ENCODE measurements at places on chromosomes 7 and 10. TPM values are rescaled to one million over a fixed set of nuclear protein-coding genes. Genes with fewer than 3 reads are reported as not detected.

DNA sequence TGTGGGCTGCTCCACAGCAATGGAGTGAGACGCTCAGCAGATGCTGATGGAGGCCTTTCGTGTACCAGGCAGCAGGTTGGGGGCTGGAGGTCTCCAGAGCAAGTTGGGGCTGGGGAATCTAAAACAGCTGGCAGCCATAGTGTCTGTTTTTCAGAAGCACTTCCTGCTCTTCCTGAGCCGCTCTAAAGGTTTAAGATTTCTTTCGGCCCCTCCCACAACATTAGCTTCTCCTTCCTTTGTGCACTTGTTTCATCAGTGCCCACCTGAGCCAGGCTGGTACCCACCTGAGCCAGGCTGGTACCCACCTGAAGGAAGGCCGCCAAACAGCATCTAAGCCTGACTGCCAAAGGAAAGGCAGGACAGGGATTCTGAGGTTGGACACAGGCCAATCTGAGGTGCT, 18.4 kb upstream of the WAPL start:
- H3K27me3 ChIP-seq, result no peaks in the 10 kb centered on the region
- H3K27ac ChIP-seq, result no peak overlapping the region
- H3K4me1 ChIP-seq, result peaks cover 5% of the 10 kb centered on the region
- H3K4me3 ChIP-seq, result no peak overlapping the region
- no peak for DNase-seq

DNA sequence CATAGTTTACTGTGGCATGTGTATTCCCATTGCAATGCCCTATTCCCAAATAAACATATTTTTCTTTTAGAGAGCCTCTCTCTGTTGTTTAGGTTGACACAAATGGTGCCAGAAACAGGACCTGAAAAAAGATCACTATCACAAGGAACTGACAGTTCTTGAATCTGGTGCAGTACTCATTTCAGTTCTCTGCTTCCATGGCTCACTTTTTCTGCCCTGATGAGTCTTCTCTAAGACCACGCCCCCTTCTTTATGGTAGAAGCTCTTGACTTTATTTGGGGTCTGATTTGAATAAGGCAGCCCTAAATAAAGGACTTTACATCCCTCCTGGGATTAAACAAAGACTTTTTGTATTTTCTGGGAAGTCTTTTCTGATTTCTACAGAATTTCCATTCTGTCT, 3.5 kb upstream of the CCDC126 start:
- peaks cover 32% of the 10 kb centered on the region for H3K4me1 ChIP-seq
- H3K4me3 ChIP-seq, result no peak overlapping the region
- H3K36me3 ChIP-seq, result no peaks in the 10 kb centered on the region
- H3K27me3 ChIP-seq, result no peaks in the 10 kb centered on the region

- H3K36me3 ChIP-seq, result no peaks in the 10 kb centered on the region
- H3K27me3 ChIP-seq, result no peaks in the 10 kb centered on the region
- peak overlapping the region; percentile 3 for H3K4me3 ChIP-seq
- peak overlapping the region; percentile 57 for H3K27ac ChIP-seq
- no peak for DNase-seq
Observed at GRCh38 chr7:69953136-69954067, 355.1 kb downstream of the AUTS2 start.

DNA sequence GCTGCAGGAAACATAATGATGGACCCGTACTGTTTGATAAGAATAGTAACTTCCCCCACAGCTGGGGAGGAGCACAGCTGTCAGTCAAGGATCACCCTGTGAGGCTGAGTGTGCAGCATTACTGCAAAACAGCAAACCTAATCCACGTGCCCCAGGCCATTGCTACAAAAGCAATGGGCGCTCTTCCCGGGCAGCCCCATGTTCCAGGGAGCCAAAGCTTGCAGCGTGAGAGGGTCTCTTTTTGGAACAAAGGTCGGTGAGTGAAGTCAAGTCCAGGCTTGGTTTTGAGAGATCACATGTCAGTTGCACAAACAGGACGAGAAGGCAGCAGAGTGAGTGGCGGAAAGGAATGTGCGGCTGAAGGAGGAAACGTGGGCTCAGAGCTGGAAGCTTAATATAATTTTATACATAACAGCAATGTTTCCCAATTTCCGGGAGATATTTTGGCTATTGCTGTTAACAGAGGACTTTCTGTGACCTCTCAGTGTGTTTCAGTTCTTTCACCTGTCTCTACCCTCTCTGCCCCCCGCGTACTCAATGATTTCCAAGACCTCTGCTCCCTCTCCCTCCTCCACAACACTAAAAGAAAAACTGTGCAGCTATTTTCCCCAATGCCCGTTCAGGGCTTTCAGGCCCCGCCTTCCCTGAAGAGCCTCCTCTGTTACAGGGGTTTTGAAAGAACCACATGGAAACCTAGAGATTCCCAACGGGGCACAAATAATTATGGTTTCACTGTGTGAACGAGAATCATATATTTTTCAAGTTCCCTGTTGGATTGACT, 128.9 kb downstream of the MTPAP start:
- H3K4me1 ChIP-seq, result peaks cover 3% of the 10 kb centered on the region
- no peak for DNase-seq
- no peaks in the 10 kb centered on the region for H3K36me3 ChIP-seq
- H3K27ac ChIP-seq, result no peak overlapping the region
- no peaks in the 10 kb centered on the region for H3K27me3 ChIP-seq
- H3K4me3 ChIP-seq, result no peak overlapping the region

DNA sequence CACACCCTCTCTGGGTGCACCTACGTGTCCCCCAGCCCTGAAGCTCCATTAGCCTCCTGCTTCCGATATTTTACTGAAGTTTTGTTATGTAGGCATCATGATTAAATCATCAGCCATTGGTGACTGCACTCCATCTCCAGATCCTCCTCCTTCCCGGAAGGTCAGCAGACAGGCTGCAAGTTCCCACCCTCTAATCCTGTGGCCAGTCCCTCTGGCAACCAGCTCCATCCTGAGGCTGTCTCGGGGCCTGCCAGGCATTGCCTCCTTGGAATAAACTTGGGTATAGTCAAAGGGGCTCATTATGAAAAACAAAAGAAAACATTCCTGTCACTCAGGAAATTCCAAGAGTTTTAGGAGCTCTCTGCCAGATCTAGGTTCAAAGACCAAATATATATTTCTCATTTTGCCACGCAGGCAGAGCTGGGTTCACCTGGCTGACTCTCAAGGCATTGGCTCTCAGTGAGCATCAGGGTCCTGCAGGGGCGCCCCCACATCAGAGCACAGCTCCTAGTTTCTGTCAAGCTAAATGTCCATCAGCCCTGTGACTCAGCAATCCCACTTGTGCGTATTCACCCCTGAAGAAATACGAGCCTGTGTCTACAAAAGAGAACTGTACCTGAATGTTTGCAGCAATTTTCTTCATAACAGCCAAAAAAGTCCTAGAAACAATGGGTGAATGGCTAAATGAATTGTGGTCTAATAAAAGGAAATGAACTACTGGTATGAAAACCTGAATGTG, 27.4 kb upstream of the TMEM72 start:
- no peak overlapping the region for H3K4me3 ChIP-seq
- DNase-seq, result no peak
- no peak overlapping the region for H3K27ac ChIP-seq
- no peaks in the 10 kb centered on the region for H3K4me1 ChIP-seq
- H3K36me3 ChIP-seq, result no peaks in the 10 kb centered on the region
- peaks cover 3% of the 10 kb centered on the region for H3K27me3 ChIP-seq

DNA sequence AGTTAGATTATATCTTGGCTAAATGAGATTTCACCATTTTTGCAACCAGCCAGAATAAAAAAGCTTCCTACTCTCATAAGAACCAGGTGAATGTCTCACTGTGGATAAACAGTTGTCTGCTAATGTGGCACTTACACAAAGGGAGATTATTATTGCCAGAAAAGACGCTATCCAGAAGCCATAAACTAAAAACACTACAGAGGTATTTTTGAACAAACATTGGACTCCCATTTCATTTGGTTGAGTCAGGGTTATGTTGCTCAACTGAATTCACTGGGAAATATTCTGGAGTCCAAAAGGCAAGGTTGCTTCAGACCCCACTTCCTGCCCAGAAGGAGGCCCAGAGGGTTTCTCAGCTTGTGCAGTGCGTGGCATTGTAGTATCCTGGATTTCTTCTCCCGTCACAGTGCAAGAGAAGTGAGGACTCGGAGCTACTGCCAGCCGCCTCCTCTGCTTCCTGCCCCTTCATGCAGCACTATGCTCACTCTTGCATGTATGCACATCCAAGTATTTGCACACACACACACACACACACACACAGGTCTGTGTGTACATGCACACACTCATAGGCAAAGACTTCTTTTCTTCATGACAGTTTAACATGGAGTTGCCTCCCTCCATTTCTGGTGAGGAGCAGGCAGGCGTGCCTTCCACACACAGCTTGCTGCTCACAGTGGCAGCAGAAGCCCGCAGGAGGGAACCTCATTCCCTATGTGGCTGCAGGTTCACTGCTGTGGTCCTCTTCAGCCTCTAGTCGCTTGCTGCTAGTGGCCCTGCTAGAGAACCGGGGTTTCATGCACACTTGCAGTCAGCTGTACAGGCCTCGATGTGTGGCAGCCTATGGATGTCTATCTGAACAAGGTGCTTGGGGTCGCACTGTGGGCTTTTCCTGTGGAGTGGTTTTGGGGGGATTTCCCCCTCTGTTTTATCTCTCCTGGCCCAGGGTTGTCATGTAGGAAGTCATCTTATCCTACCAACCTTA, 10.1 kb downstream of the DENND10 start:
- no peaks in the 10 kb centered on the region for H3K4me1 ChIP-seq
- H3K4me3 ChIP-seq, result no peak overlapping the region
- no peaks in the 10 kb centered on the region for H3K36me3 ChIP-seq
- H3K27ac ChIP-seq, result no peak overlapping the region
- H3K27me3 ChIP-seq, result no peaks in the 10 kb centered on the region

- no peak overlapping the region for H3K27ac ChIP-seq
- H3K4me1 ChIP-seq, result no peaks in the 10 kb centered on the region
- no peaks in the 10 kb centered on the region for H3K36me3 ChIP-seq
- no peak overlapping the region for H3K4me3 ChIP-seq
Observed at GRCh38 chr10:57849691-57850357, 417.9 kb downstream of the IPMK start.

- DNase-seq, result no peak
- peak overlapping the region; percentile 77 for H3K27ac ChIP-seq
- H3K36me3 ChIP-seq, result peaks cover 12% of the 10 kb centered on the region
- H3K27me3 ChIP-seq, result no peaks in the 10 kb centered on the region
- peak overlapping the region; percentile 52 for H3K4me3 ChIP-seq
Observed at GRCh38 chr7:129169686-129170440, 18.6 kb upstream of the SMO start.

- H3K27ac ChIP-seq, result no peak overlapping the region
- H3K27me3 ChIP-seq, result no peaks in the 10 kb centered on the region
- H3K36me3 ChIP-seq, result 0 out of 2 replicates have a peak, but pooled peaks cover 2% of the 10 kb centered on the region
Observed at GRCh38 chr10:72126184-72126871, 38.0 kb upstream of the SPOCK2 start.

DNA sequence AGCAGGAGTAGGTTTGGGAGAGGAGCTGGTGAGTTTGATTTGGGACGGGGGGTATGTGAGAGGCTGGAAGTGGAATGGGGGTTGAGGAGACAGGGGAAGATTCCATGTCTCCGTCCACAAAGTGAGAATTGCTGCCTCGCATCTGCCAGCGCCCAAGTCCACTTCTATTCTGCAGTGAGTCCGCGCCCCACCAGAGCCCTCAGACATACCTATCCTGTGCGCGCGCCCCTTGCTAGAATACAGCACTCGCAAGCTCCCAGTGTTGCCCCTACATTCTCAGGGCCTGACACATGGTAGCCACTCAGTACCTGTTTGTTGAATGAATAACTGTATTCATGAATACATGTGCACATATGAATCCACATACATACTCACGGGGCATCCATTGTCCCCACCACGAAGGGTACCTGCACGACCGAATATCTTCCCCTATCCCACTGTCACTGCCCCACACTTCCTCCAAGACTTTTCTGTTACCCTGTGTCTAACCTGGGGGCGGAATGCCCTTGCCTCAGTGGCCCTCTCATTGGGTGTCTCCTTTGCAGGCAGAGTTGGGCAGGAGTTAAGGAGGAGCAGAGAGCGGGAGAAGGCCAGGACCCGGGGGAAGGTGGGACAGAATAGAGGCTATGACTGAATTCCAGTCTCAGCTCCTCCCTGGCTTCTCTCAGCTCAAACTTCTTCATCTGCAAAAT, 19.9 kb downstream of the POLL start:
- no peak overlapping the region for H3K27ac ChIP-seq
- H3K4me1 ChIP-seq, result peaks cover 5% of the 10 kb centered on the region
- no peaks in the 10 kb centered on the region for H3K36me3 ChIP-seq

GRCh38 chr7:141366091-141366621, 185.1 kb upstream of the AGK start:
- H3K27me3 ChIP-seq, result no peaks in the 10 kb centered on the region
- H3K36me3 ChIP-seq, result no peaks in the 10 kb centered on the region
- no peak overlapping the region for H3K4me3 ChIP-seq
- no peaks in the 10 kb centered on the region for H3K4me1 ChIP-seq
- no peak overlapping the region for H3K27ac ChIP-seq
- DNase-seq, result no peak

DNA sequence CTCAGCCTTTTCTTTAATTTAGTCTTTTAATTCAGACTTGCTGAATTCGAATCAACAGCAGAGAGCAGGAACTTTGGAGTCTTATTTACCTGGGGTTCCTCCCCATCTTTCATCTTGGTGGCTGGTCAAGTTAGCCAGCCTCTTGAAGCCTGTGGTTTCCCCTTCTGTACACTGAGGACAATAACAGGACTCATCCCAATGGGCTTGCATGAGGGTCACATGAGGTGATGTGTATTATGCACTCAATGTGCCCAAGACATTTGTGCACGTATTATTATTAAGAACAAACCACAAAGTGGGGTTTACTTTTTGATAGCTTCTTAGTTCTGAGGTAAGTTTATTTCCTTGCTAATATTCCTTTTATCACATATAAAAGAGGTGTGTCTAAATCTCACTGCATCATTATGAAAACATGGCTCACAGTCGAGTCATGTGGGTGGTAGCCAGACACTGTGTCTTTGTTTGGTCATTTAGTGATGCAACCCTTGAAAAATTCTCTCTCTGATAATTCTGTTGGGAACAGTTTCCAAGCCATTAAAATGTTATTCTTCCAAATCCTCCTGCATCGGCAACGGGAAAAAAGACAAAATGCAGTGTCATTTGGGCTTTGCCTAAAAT, 86.5 kb upstream of the GRB10 start:
- no peaks in the 10 kb centered on the region for H3K4me1 ChIP-seq
- no peaks in the 10 kb centered on the region for H3K27me3 ChIP-seq
- no peak for DNase-seq
- no peak overlapping the region for H3K4me3 ChIP-seq
- H3K27ac ChIP-seq, result no peak overlapping the region

Gene CISD1
- total RNA-seq, result 31.8 TPM

Gene TAS2R3
- total RNA-seq, result 0.24 TPM

Gene PDCD4
- total RNA-seq, result 181 TPM

Gene C10orf71
- not detected for total RNA-seq

Gene OR2A14
- total RNA-seq, result not detected

Gene PIK3CG
- 8.0 TPM for total RNA-seq

Gene FKBP9
- 6.6 TPM for total RNA-seq

Gene SPDYE2
- total RNA-seq, result not detected

All from GM12878 (cell line).